HAP-1 (cell line): ENCODE measurements at places on chromosomes 1 and 21.

- no peak for DNase-seq
Observed at GRCh38 chr1:69426401-69426800, 141.3 kb upstream of the LRRC7 start.

GRCh38 chr1:22814176-22815042 lies 103.8 kb downstream of the EPHB2 start:
- DNase-seq = no peak

DNA sequence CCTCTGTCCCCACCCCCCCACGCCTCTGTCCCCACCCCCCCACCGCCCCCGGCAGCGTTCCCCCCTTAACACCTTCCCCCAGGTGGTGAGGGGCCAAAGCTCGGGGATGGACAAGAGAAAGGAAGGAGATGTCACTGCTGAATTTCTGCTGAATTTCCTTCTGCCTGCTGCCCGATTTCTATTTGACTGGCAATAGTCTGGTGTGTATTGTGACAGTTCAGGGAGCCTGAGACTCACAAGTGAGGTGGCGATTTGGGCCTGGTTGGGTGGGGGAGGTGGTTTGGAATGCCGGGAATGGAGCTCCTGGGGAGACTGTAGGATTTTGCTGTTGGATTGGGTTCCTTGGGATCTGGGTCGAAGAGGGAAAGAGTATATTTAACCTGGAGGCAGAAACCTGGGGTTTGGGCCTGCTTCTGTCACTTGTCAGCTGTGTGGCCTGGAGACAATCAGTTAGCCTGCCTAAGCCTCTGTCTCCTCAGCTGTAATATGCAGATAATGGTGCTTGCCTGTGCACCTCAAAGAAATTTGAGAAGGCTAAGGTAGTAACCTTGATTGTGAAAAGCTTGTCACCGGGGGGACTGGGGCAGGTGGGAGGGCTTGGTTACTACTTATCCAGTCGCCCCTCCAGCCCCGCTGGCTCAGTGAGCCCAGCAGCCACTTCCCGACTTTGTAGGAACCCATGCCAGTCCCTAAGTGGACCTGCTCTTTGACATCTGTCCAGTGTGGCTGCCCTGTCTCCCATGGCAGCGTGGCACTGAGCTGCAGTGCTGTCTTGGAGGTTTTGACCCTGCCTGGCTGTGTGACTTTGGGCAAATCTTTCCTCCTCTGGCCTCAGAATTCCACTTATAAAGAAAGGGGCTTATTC lies 7.7 kb upstream of the LMNA start:
- no peak for DNase-seq

- DNase-seq = no peak
Observed at GRCh38 chr1:66728021-66728420, 24.2 kb upstream of the DYNLT5 start.

DNA sequence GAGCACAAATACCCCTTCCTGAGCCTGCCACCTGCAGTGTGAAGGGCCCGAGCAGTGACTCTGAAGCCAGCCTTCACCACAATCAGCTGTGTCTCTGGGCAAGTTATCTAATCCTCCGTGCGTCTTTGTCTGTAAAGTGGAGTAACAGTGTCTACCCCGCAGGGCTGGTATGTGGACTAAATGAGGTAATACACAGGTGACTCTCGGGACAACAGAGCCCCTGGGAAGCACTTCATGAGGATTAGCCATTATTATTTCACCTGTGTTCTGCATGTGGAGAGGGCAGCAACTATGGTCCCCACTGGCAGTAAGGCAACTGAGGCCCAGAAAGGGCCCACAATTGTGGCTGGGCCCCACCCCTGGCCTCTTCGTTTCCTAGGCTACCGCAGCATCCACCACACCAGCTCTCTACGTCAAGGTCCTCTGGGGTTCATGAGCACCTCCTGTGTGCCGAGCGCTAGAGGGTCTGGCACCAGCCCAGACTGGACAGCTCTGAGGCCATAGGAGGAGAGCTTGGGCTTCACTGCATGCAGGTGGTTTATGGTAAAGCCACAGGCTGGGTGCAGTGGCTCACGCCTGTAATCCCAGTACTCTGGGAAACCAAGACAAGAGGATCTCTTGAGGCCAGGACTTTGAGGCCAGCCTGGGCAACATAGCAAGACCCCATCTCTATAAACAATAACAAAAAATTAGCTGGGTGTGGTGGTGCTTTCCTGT lies 41.3 kb upstream of the LRP8 start:
- no peak for DNase-seq
